NCI-H2081 (cell line): ENCODE measurements at places on chromosomes 2 and 18.

GRCh38 chr18:50334546-50335152, 40.2 kb upstream of the SKA1 start:
- no peak for DNase-seq

DNA sequence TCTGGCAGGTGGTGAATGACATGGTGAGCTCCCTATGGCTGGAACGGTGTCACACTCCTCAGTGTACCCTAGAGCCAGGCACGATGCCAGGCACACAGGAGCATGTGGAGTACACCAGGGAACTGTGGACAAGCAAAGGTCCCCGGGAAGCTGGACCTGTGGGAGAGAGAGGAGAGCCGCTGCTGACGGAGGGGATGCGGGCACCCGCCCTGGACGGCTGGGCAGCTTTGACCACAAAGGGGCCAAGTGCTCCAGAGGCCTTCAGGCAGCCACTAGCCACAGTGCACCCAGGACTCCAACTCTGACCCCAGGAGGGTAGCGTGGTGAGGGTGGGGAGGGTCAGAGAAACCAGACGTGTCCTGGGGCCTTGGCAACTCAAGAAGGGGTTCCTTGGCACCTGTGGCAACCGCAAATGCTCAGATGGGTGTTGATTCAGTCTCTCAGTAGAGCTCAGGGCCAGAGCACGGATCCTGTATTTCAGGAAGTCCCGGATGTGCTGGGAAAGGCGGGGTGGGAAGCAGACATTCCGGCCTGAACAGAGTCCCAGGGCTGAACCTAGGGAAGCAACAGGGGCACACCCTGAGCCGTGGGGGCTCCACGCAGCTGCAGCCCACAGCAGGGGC, 2.3 kb upstream of the MAB21L4 start:
- DNase-seq: no peak

GRCh38 chr18:9495916-9496705, 20.8 kb downstream of the RALBP1 start:
- no peak for DNase-seq

GRCh38 chr2:943821-944220, 6.8 kb upstream of the SNTG2 start:
- no peak for DNase-seq

DNA sequence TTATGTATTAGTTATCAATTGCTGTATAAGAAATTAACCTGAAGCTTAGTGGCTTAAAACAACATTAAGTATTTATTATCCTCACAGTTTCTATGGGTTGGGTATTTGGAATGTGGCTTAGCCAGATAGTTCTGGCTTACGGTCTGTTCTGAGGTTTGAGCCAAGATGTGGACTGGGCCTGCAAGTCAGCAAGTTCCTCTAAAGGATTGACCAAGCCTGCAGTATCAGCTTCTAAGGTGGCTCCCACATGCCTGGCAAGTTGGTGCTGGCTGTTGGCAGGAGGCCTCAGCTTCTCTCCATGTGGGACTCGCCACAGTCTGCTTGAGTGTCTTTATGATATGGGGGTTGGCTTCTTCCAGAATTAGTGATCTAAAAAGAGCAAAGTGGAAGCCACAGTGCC, 45.0 kb upstream of the TCF4 start:
- DNase-seq: no peak

GRCh38 chr2:124582387-124582786, 557.3 kb downstream of the CNTNAP5 start:
- no peak for DNase-seq

GRCh38 chr2:191014653-191015020, 666 bp upstream of the STAT1 start:
- DNase-seq: no peak

- no peak for DNase-seq
Measured at GRCh38 chr2:168156661-168157060, 90.7 kb downstream of the STK39 start.

- DNase-seq: no peak
Measured at GRCh38 chr2:142484111-142484510, 353.3 kb upstream of the LRP1B start.

DNA sequence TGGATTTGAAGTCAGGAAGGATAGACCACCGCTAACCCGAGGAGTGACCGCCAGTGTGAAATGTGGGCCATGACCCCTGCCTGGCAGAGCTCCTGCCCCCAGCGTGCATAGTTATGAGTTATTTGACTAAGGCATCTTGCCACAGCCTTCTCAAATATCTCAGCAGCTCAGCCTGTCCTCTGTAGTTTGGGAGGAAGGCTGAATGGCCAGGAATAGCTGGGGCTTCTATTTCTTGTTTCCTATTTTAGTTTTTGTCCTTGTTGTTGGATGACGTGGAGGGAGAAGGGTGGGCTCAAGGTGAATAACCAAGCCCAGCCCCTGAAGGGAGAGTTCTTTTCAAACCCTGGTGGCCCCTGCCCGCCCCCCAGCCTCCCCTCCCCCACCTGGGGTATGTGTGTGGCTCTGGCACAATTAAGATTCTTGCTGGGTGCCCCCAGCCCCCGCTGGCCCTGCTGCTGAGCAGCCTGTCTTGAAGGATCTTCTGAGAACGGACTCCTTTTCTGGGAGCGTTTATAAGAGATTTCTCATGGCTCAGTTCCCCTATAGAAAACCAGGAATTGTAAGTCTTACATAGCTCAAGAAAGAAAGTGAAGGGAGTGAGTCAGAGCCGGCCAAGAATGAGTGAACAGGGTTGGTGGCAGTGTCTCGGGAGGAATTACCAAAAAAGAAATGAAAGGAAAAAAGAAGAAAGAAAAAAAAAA, 157.4 kb downstream of the GLI2 start:
- no peak for DNase-seq

- peak; percentile 44 for DNase-seq
Measured at GRCh38 chr2:181457121-181457740, at the start of gene ITGA4. Gene ITGA4 (plus strand): TSS chr2:181457386. CDS start chr2:181457655, 269 bp downstream.

GRCh38 chr2:172366596-172367150, 60.7 kb upstream of the ITGA6 start:
- DNase-seq: no peak

DNA sequence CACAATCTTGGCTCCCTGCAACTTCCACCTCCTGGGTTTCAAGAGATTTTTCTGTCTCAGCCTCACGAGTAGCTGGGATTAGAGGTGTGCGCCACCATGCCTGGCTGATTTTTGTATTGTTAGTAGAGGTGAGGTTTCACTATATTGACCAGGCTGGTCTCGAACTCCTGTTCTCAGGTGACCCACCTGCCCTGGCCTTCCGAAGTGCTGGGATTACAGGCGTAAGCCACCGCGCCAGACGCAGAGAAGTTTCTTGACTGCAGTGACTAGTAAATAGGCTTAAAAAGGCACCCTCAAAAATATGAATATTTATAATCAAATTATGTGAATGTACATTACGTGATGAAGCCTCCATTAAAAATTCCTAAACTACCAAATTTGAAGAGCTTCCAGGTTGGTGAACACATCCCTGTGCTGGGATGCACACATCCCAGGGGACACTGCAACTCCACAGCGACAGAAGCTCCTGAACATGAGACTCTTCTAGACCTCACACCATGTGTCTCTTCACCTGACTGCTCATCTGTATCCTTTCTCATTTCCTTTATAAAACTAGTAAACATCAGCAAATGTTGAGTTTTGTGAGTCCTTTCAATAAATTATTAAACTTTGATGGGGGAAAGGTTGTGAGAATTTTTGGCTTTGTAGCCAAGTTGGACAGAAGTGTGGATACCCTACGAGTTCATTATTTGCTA, 203.3 kb upstream of the SPOPL start:
- no peak for DNase-seq

- no peak for DNase-seq
Measured at GRCh38 chr2:26428846-26429245, 27.1 kb downstream of the DRC1 start.

GRCh38 chr2:224734949-224735348, 18.8 kb upstream of the CCDC195 start:
- no peak for DNase-seq

DNA sequence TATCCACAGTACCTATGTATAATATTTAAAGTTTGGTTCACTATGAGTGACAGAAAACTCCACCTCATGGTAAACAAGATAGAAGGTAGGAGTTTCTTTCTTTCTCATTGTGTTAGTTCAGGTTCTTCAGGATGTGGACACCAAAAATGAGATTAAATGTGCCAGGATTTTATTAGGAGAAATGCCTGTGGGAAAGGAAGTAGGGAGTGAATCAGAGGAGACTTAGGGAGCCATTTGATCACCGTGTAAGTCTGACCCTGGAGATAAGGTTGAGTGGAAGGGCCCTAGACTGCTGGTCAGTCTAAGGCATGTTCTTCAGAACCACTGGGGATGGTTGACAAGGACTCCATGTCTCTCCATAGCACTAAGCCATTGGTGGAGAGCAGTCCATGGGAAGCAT, 8.1 kb downstream of the AOX1 start:
- DNase-seq: no peak

DNA sequence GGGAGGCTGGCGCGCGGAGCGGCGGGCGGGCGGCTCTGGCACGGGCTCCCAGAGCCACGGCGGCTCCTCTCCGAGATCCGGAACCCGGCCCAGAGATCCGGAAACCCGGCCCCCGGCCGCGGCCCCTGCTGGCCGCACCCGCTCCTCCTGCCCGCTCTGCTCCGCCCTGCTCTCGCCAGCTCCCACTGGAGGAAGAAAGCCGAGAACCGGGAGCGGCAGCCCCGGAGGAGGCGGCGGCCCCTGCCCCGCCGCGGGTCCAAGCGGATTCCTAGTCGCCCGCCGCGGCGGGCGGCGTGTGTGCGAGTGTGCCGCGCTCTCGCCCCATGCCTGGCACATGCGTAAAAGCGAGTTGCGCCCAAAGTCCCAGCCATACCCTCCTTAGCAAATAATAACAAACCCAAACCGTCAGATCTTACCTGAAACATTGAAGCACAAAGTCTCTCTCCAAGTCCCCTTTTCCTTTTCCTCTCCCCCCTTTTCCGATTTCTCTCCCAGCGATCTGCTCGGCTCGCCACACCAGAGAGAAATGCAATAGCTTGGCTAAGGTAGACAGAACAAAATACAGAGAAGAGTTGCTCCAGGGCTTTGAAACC, 108.7 kb upstream of the KCTD1 start:
- DNase-seq: peak; percentile 73

GRCh38 chr2:42918671-42919318, 126.4 kb upstream of the HAAO start:
- DNase-seq: no peak

- DNase-seq: peak; percentile 91
Measured at GRCh38 chr2:105184420-105184819, 57.1 kb upstream of the GPR45 start.

- no peak for DNase-seq
Measured at GRCh38 chr2:98050070-98050469, 36.9 kb upstream of the VWA3B start.

DNA sequence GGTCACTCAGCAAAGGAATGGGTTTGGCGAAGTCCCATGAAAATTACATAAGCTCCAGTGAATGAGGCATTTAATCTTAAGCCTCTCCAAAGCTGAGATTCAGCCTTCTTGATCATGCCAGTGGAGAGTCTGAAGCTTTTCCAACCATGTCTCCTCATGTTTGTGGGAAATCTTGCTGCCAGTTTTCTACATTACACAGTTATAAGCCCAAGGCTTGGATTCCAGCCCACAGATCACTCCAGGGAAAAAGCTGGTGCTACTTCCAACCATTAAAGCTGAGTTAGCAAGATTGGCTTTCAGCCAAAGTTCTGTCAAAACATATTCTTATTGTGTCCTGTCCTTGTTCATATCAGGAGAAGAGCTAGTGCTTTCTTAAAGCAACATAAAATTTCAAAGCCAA, 293.8 kb downstream of the LRRTM4 start:
- peak; percentile 8 for DNase-seq

GRCh38 chr18:49228187-49228586, 232.3 kb downstream of the DYM start:
- DNase-seq: no peak

DNA sequence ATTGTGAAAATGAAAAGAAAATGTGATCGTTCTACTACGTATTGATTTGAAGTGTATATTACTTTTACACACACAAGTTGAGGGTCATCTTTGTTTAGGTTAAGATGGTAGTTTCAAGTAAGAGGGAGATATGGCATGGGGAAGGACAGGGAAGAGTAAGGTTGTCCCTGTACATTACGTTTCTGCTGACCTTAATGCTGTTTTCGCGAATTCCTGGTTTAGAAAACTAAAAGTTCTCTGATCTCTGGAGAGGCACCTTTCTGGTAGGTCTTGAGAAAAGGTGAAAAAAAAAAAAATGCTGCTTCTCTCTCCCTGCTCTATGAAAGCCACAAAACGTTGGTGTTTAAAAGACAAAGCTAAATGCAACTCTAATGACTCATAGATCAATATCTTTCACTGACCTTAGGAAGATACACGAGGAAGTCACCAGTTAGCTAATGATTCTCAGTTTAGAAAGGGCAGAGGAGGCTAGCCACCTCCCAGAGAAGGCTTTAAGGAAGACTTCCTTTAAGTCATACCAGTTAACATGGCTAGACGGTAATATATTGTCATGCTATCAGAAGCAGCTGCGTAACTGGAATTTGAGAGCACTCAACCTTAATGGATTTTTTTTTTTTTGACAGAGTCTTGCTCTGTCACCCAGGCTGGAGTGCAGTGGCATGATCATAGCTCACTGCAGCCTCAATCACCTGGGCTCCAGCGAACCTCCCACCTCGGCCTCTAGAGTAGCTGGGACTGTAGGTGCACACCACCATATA, 13.2 kb downstream of the TXNDC2 start:
- no peak for DNase-seq

DNA sequence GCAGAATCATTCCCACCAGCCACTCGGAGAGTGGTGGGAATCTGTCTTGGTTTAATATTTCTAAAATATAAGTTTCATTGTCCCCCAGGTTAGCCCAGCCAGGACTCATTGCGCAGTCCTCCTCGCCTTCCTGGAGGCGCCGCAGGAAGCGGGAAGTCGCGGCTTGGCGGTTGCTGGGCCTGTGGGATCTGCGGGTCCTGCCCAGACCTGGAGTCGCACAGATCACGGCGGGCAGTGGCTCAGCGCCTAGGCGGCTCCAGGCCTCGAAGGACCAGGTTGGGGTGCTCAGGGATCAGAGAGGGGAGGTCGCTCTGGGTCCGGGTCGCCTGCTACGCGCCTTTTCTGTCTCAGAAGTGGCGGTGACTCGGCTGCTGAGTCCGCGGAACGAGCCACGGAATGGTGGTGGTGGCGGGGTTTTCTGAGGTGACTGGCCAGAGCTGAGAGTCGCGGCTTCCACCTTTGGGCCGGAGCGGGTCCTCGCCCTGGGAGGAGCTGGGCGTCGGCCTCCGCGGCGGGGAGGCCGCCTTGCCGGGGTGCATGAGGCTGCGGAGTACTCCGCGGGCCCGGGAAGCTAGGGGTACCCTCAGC, 2.6 kb downstream of the HOXD3 start:
- no peak for DNase-seq

DNA sequence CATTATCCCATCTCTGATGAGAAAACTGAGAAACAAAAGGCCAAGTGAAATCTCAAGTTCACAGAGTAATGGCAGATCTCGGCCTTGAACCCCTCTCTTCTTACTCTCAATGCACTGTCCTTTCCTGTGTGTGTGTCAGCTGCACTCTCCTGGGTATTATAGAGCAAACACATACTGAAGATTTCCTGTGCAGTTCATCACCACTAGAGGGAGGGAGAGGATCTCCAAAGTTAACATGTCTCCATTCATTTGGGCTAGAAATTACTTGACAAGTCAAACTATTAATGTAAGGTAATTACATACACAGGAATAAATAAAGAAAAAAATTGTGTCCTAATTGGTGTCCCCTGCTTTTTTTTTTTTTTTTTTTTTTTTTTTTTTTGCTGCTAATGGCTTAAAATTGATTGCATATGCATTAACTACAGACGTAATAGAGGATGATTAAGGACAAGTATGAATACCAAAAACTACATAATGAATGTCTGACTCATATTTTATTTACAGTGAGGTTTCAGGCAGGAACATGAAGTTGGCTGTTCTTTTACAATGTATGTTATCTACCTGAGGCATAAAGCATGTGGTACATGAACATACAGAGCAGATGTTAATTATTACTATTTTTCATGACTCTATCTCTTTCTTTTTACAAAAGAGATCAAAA, 269.2 kb downstream of the NYAP2 start:
- DNase-seq: peak; percentile 78
